ENCODE measurements at places on chromosomes 3 and 15.

GRCh38 chr3:152595975-152596821 lies 238.7 kb upstream of the P2RY1 start:
- no peak for DNase-seq

DNA sequence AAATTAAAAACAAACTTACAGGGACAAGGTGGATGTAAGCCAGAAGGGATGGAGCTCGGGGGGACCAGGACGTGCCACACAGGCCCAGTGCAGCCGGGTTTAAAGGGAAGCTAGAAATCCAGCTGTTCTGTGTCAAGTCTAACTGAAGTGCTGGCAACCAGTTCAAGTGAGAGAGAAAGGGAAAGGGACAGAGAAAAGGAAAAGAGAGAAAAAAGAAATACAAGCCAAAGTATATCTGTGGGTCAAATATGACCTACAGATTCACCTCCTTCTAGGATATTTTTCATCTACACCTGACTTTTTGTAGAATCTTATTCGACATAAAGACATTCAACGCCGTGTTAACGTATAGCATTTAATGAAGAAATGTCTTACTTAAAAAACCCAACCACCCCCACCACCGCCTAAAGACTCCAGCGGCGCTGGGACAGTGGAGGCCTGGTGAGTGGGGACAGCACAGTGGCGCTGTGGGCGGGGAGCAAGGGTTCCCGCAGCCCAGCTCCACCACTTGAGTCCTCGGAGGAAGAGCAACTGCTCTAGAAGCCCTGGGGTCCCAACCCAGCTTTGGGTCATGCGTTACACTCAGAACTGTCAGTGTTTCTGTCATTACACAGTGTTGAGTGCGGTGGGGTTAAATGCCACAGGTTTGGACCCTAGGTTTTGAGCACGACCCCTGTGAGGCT lies 62.3 kb downstream of the CHSY1 start:
- no peak for DNase-seq

DNA sequence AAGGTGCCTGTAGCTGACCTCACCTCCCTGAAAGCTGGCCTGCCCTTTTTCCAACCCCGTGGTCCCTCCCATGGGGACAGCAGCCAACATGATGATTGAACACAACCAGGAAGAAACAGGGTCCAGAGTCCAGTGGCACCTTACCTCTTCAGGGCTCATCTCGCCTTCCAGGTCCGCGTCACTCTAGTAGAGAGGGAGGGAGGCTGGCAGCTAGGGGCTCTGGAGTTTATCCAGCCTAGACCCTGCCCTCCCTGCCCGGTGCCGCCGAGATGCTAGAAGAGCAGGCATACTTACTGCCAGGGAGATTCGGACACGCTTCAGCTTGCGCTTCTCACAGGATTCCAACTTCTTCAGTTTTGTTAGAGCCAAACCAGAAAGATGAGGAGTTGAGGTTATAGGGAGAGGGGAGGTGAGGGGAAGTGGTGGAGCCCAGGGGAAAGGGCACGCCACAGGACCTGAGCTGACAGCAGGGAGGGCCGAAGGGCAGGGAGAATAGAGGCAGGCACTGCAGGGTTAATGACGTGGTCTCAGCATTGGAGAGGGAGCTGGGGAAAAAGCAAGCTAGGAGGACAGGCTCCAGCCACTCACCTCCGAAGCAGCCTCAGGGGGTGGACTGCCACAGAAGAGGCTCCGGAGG lies 9.1 kb downstream of the CLCN2 start:
- DNase-seq, result no peak

GRCh38 chr15:61153291-61153690 lies 75.8 kb downstream of the RORA start:
- no peak for DNase-seq

GRCh38 chr3:111594205-111594604 lies 941 bp downstream of the ZBED2 start:
- no peak for DNase-seq

GRCh38 chr15:81001152-81002008 lies 657 bp downstream of the TLNRD1 start:
- peak; percentile 47 for DNase-seq

DNA sequence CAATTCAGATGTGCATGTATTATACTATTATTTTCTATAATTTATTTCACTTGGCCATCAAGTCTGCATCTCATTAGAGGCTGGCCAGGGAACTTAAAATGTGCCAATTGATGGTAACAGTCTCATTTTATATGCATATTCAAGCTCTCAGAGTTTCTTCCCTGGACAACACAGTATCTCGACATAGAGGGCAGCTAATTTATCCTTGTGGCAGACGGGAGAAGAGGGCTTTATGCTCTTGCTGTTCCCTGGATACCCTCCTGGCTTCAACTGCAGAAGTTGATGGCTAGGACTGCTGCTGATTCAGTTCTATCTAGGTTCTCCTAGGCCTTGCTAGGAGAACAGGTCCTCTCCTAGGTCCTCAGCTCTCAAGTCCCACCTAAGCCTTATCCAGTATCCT lies 99.1 kb upstream of the NPHP3 start:
- no peak for DNase-seq

DNA sequence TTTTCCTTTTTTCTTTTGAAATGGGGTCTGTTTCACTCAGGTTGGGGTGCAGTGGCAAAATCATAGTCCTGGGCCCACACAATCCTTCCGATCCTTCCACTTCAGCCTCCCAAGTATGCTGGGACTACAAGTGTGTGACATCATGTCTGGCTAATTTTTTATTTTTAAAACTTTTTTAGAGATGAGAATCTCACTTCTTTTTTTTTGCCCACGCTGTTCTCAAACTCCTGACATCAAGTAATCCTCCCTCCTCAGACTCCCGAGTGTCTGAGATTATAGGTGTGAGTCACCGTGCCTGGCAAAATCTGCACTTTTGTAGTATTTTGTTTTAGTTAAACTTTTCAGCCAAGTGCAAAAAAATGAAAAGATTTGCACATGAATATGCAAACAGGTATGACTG lies 171.0 kb downstream of the FNDC3B start:
- no peak for DNase-seq

DNA sequence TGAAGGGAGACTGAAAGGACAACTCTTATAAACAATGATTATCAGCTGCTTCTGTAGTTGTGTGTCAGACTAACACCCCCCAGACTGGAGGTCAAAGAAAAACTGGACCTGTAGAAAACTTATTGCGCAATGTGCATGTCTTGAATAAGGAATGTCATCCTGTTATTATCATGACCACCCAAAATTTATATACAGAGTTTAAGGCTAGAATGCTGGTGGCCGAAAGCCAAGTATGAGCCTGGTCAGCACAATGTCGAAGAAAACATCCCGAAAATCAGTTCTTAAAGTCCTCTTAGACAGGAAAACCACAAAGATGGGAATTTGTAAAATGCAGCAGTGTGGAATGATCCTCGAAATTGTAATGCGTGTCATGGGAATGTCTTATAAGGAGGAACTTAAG lies 29.3 kb downstream of the RFTN1 start:
- DNase-seq, result no peak

DNA sequence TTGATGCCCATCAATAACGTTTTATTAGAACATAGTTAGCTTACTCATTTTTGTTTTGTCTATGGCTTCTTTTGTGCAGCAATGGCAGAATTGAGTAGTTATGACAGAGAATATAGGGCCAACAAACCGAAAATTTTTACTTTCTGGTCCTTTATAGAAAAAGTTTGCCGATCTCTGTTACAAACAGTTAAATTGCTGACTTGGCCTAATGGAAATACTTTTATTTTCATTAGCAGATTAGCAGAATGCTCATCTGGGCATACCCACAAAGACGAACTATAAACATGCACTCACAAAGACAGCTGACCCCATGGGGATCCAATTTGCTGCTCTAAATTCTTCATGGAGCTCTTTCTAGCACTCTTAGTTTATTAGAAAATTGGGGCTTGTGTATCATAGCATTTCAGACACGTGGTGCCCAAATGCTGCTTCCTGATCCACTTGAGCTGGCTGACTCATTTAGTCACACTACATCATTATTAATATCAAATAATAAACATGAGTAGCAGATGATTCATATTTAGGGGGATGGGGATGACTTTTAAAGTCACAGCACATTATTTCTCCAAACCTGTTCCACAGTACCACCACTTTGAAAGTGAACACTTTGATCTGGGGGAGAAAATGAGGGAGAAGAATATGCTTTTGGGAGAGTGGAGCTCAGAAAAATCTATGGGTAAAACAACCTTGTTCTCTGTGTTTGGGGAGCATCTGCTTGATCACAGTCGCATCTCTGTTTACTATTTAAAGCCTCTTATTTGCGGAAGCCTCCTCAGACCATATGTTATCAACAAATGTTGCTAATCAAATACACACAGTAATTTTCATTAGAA lies 228.1 kb upstream of the FEZF2 start:
- no peak for DNase-seq

- DNase-seq, result no peak
These were observed 242.5 kb upstream of the TMCO5A start for GRCh38 chr15:37691911-37692310.

DNA sequence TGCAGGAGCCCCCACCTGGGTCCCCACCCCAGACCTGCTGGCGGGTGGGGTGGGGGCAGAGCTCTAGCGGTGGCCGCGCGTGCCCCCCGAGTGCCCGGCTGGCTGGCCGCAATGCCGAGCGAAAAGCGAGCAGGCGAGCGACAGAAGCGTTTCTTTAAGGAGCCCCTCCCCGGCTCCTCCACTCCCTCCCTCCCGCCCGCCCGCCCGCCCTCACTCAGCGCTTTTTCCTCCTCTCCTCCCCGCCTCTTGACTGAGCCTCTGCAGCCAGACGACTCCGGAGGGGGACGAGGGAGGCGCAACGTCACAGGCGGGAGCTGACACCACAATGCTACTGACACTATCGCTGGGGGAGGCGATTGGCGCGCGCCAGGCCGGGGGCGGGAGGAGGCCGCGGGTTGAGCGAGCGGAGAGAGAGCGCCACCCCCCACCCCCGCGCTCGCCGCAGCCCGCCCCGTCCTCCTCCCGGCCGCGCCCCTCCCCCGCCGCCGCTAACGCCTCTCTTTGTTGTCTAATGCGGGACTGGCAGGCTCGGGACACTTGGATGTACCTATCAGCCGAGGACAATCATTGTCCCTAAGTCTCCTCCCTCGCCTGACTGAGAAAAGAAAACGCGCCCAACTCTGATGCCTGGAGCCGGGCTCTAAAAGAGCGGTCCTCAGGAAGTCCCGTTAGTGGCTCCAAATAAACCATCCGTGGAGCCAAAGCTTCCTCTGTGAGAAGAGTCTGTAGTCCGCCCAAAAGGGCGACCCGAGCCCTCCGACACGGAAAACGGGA lies at the start of gene MEX3B:
MEX3B (minus strand) TSS at position 127 of the 774 bp plus-strand sequence. CDS start 313 bp downstream, outside the sequence.
- DNase-seq, result peak; percentile 89

GRCh38 chr15:49424954-49425353 lies 1.9 kb downstream of the FGF7 start:
- DNase-seq, result no peak

DNA sequence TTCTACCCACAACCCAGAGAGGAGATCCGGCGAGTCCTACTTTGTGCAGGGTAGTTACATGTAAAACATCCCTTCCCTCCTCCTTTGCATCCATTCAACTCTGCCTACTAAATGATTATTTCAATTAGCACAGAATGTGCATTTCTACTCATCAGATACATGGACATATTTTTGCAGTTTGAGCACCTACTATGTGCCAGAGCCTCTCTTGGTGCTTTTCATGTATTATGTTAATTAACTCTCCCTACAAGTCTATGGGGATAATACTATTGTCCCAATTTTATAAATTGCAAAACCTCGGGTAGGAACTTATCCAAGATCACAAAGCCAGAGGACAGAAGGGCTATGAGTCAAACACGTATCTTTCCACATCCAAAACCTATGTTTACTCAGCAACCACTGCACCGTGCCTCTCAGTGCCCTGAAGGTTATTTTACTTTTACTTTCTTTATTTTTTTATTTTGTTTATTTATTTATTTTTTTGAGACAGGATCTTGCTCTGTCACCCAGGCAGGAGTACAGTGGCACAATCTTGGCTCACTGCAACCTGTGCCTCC lies 432.8 kb downstream of the MAGI1 start:
- no peak for DNase-seq

DNA sequence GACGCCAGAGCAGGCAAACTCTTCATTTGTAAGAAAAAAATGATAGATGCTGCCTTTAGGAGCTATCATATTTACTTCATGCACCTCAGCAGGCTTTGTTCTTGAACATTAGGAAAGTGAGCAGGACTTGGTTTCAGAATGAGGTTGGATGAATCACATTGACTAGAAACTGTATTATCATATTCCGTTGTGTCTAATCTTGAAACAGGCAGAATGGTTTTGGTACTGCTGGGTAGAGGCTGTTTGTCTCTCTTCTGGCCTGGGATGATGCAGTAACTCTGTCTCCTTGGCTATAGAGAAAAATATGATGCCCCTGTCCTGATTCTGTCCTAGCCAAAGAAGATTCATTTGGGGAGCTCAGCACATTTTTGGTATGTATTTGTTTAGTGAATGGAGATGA lies 344.2 kb upstream of the GRM7 start:
- DNase-seq, result no peak

- DNase-seq, result no peak
These were observed 214.2 kb upstream of the MRPL3 start for GRCh38 chr3:131716943-131717342.

DNA sequence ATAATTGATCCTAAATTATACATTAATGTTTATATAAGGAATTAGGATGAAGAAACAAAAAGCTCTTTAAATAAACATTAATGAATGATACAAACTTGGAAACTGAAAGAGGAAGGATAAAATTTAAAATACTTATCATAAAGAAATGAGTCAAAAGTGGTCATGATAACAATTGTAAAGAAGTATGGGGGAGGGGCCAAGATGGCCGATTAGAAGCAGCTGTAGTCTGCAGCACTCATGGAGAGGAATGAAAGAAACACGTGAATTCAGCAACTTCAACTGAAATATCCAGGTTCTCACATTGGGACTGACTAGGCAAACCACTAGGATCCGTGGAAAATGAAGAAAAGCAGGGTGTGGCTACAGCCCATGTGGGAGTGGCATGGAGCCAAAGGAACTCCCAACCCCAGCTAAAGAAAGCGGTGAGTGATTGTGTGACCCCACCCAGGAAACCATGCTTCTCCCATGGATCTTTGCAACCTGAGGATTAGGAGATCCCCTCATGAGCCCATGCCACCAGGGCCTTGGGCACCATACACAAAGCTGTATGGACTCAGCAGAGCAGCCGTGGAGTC lies 13.1 kb upstream of the CP start:
- no peak for DNase-seq

DNA sequence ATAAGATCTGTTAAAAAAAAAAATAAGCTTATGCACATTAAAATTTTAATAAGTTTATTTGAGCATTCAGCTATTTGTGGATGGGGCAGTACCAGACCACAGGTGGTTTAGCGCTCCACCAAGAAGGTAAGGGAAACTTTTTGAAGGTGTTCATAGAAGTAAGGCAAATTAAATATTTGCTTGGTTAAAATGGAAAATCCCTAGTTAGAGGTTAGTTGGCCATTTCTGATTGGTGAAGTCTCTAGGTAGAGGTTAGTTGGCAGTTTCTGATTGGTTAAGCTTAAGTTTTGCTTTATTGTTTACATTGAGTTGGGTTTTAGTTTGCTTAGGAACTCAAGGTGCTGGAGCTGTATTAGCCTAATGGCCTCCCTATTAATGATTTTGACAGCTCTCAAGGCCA lies 30.7 kb downstream of the SCN11A start:
- no peak for DNase-seq

GRCh38 chr3:170387950-170388349 lies 30.4 kb downstream of the SKIL start:
- no peak for DNase-seq

Data from stimulated activated naive CD8-positive, alpha-beta T cell treated with anti-CD3 and anti-CD28 coated beads, Interleukin-15, amount 100 ng/mL, for 72 hours (primary cell).